ENCODE measurements at places on chromosomes 5 and 9. TPM values are rescaled to one million over a fixed set of nuclear protein-coding genes. Genes with fewer than 3 reads are reported as not detected.

DNA sequence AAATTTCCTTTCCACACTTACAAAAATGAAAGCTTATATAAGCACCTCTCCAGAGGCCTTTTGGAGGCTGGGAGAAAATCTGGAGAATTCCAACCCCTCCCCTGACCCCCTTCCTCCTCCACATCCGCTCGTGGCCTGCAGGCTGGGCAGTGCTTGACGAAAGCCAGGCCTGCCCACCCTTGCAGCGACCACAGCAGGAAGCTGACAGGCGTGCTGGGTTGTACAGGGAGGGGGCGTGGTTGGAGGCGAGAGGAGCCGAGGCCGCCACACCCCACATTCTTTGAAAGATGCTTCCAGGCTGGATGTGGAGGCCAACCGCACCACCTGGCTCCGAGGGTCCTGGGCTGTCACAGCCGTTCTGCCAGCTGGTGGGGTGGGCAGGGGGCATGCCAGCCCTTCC is 47.8 kb upstream of the IER5L start:
- no peak for DNase-seq

REEP2 gene
- total RNA-seq: 2.5 TPM

DNA sequence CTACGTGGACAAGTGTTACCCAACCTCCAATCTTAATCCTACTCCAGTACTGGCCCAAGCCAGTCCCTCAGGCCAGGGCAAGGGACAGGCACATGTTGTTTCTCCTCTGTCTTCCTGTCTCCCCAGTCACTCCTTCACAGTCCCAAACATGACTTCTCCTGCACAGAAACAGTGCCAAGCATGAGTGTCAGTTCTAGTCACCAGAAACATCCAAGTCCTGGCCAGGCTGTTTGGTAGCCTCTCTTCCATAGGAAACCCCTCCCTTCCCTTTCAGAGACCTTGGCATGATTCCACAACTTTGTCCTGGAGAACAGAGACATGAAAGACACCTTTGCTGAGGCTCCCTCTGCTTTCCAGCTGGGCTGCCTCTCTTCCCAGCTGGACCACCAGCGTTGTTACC is 56.2 kb upstream of the SLC2A8 start:
- DNase-seq: no peak

DNA sequence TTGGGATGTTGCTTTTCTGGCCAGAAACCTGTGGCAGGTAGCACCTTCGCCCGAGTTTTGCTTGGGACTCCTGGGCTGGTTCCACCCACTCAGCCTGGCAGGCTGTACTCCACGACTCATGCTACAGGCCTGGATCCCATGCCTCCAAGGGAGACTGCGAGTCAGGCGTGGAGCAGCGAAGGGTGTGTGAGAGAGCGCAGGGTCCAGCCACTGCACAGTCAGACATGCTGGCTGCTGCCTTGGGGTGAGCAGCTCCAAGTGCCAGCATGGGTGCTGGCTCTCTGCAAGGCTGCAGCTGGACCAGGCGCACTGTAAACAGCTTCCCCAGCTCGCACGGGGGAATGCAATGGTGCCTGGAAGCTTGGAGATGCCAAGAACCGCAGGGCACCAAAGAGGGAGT is 249.6 kb upstream of the EDIL3 start:
- peak; percentile 20 for DNase-seq

- no peak for DNase-seq
These were observed 102.9 kb downstream of the GCNT1 start for GRCh38 chr9:76561900-76562299.

ANKRD33B gene
- total RNA-seq: 14.9 TPM

GRCh38 chr5:66849803-66850202 is 253.6 kb downstream of the MAST4 start:
- peak; percentile 39 for DNase-seq

TRIM32 gene
- 11.6 TPM for total RNA-seq

GRCh38 chr5:141876628-141877355 is 1.4 kb downstream of the PCDH1 start:
- peak; percentile 50 for DNase-seq

GRCh38 chr9:135610290-135611141 is 28.8 kb downstream of the GLT6D1 start:
- DNase-seq: no peak

GRCh38 chr5:93422652-93423280 is 158.3 kb downstream of the NR2F1-AS1 start:
- no peak for DNase-seq

Measured in PC-3 (cell line).